ENCODE measurements at places on chromosomes 4 and X.
A peak's percentile ranks its signal among the peaks of the same experiment; 100 is the strongest.

DNA sequence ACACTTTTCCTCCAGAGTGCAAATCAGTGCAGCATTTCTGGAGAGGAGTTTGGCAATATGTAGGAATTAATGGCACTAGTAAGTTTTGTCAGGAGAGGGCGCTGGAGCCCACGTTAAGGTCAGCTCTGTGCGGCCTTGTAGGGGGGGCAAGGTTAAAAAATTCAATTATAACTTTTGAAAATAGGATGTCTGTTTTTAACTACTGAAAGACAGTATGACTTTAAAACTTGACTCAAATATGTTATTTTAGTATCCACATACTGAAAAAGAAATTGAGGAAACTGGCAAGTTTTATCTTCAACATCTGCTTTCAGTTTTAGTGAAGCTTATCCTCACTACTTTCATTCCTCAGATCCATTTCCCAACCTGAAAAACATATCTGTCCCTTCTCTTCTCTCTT is 30.9 kb upstream of the HSD17B13 start:
- DNase-seq = peak; percentile 10

- no peak for DNase-seq
Observed at GRCh38 chr4:1652088-1652487, 32.0 kb downstream of the FAM53A start.

GRCh38 chr4:105279314-105279713 is 132.6 kb downstream of the TET2 start:
- DNase-seq = no peak

GRCh38 chr4:53861856-53862610 is 202.4 kb downstream of the CHIC2 start:
- no peak for DNase-seq

DNA sequence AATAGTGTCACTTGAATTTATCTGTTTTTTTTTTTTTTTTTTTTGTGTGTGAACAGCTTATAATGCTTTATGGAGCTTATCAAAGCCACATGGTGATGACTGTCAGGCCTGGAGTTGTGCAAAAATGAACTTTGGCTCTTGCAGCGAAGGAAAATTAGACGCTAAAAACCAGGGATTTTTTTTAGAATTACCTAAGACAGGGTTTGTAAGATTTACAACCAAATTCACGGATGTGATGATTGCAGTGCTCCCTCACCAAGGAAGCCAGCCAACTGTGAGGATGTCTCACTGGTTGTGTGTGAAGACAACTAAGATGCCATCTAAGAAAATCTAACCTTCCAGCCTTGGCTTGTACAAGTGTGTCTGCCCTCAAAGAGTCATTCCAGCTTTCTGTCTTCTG is 127.1 kb upstream of the SLC4A4 start:
- no peak for DNase-seq

GRCh38 chr4:186979961-186980745 is 256.5 kb upstream of the FAT1 start:
- DNase-seq = no peak

- DNase-seq = no peak
Observed at GRCh38 chr4:104352211-104352610, 142.5 kb downstream of the CXXC4 start.

Measured in RCC 7860 (cell line).